HS-27A (cell line): ENCODE measurements at places on chromosomes 16 and 17.

- no peak for DNase-seq
These were observed 1.6 kb upstream of the HSD3B7 start for GRCh38 chr16:30983289-30983889.

- no peak for DNase-seq
These were observed 196.6 kb downstream of the SNX29 start for GRCh38 chr16:12173121-12173520.

DNA sequence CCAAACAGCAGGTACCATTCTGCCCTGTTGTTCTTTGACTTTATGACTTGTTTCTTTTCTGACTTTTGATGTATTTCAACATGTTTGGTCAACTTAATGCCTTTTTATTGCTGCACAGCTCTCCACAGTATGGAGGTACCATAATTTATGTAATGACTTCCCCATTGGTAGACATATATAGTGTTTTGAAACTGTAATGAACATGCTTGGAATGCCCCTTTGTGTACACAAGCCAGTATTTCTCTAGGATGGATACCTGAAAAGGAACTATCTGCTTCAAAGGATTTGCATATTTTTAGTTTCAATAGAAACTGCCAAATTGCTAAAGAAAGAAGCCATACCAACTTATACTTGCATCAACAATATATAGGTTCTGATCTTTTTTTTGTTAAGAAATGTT lies 66.1 kb downstream of the NOG start:
- DNase-seq = no peak

DNA sequence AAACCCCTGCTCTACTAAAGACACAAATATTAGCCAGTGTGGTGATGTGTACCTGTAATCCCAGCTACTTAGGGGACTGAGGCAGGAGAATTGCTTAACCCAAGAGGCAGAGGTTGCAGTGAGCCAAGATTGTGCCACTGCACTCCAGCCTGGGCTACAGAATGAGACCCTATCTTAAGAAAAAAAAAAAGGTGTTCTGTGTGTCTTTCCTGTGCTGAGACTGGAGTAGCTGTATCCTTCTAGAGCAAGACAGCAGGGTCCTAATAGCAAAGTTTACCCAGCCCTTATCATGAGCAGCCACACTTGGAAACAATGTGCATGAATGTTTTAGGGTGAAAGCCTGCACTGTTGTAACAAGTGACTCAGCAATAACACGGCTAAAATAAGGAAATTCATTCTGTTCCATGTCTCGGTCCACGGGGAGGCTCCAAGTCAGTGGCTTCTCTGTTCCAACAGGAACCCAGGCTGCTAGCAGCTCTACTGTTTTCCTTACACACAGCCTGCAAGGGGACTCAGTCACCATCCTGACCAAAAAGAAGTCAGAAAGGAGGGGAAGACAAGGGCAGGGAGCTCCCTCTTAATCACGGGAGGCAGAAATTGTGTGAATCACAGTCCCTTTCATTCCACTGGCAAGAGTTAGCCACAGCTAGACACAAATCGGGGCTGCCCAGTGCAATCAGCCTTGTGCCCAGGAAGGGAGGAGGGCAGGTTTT lies 7.1 kb upstream of the SLC5A11 start:
- DNase-seq = no peak

GRCh38 chr16:969508-970385 lies 1.0 kb downstream of the LMF1 start:
- DNase-seq = no peak

DNA sequence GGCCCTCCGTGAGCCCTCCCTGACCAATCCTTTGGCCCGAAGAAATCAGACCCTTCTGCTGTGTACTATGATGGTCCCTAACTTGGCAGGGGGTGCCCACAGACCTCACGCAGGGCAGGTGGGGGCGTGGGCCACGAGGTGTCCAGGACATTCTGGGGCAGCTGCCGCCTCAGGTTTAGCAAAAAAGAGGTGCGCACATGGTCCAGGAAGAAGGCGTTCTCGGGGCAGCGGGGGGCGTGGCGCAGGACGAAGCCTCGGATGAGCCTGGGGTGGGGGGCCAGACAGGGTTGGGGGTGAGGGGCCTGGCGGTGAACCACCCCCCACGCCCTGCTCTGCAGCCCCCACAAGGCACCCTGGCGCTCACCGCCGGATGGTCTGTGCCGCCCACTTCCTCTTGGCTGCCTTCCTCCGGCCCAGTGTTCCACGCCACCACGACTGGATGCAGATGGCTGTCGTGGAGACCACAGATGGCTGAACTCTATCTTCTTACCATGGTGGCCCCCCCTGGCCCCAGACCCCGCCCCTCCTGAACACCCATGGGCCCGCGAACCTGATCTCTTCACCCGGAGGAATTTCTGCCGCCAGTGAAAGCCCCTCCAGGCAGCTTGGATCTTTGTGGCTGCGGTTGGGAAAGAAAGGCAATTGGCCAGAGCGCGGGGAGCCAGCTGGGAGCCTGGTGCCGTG lies 14.2 kb upstream of the CRK start:
- no peak for DNase-seq

DNA sequence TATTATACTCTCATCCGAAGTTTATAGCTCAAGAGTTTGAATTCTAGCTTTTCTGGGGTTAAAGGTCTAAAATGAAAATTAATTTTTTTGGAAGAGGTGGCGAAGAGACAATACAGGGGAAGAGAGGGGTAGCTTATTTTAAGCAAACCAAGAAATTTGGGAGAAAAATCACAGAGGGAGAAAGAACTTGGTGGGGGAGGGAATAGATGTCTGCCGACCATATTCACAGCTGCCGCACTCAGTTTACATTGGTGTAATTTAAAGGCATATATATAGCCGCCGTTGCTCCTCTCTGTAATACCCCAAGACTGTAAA lies 6.5 kb upstream of the ZFHX3 start:
- DNase-seq = no peak

DNA sequence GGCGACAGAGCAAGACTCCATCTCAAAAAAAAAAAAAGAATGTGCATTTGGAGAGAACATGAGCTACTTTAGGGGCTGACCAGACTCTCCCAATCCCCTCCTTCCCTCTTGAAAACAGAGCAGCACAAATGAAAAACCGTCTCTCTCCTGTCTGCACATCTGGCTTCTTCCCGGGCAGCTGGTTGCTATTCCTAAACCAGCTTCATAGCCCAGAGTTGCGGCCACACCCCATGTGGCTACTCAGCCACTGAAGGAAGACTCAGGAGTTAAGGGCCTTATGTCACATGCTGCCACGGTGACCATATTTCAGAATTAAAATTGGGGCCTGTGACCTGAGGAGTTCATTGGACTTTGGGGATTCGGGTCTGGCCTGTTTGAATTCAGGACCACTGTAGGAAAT lies 48.3 kb downstream of the KATNIP start:
- DNase-seq = no peak

DNA sequence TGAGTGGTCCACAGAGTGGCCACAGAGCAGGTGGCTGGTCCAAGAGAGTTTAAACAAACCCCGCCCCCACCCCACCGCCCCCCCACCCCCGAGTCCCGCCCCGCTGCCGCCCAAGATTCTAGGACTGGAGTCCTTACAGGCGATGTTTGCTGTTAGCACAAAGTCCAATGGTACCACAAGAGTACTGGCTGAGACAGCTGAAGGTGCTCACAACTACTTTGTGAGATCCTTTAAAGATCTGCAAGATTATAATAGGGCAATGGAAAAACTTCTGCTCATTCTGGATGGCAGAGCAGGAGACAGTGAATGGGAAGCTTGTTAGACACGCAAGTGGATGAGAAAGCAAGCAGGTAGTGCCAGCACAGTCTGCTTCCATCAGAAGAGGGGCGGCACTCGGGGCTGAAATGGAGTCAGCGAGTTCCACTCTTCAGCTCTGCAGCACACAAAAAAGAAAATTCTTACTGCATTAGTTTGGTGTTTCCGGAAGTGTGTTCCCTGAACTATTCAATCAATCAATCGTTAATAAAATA lies 4.7 kb upstream of the TEKT3 start:
- no peak for DNase-seq
